ENCODE measurements at places on chromosomes 5 and 9.

- no peak for DNase-seq
Measured at GRCh38 chr5:89246864-89247263, 363.9 kb upstream of the MEF2C start.

- no peak for DNase-seq
Measured at GRCh38 chr5:113514289-113514635, 768 bp downstream of the YTHDC2 start.

GRCh38 chr9:17688834-17689233 lies 110.0 kb downstream of the SH3GL2 start:
- DNase-seq: no peak

DNA sequence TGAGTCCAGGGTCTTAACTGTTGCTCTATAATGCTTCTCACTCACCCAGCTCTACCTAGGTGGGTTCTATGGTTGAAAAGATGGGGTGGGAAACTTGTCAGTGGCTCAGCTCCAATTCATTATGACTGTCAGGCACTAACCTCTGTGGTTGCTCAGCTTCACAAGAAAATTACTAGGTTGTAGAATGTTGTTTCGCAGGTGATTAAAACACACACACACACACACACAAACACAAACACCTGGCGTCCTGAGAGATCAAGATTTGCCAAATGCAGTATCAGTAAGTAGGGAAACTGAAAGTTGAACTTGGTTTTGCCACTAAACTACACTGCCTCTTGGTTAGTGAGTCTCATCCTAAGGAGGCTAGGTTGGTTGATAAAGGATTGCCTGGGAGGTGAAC lies 2.8 kb downstream of the MCCC2 start:
- DNase-seq: no peak

GRCh38 chr5:90227683-90228082 lies 181.9 kb downstream of the CETN3 start:
- no peak for DNase-seq

GRCh38 chr5:73591102-73591695 lies 25.7 kb downstream of the UTP15 start:
- DNase-seq: no peak

DNA sequence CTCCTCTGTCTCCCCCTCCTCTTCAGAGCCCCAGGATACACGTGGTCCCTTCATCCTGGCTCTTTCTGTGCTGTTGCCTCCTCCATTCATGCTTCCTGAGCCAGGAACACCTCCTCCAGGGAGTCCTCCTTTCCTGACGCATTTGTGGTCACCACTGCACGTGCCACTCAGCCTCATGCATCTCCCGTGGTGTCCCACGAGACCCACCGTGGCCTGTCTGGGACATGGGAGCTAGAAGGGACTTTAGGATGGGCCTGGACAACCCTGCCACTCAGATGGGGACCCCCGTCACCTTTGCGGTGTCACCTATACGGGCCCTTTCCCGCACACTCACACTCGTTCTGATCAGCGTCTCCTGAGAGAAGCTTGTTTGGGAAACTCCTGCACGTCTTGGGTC lies 6.7 kb downstream of the GLIPR2 start:
- no peak for DNase-seq

DNA sequence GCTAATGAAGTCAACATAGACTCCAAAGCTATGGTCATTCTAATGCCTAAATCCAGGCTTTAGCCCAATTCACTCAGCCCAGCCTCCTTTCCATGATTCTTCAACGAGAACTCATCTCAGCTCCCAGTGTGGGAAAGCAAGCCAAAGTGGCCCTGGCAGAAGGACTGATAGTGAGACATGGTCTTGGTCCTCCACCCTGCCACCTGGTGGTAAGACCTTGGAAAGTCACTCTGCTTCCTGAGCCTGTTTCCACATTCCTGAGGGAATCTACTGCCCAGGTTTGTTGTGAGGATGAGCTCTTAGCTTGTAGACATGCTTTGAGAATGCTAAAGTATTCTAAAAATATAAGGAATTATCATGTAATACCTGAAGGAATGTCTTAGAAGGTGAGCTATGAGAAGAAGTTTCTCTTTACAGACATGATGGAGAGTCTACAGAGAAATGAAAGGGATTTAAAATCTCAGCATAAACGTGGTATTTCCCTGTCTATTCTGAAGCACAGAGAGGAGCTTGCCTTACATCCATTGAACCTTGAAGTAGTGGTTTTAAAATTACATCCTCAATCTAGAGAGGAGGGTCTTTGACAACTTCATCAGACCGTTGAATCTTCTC lies 173.5 kb downstream of the TRIM32 start:
- DNase-seq: peak; percentile 34

DNA sequence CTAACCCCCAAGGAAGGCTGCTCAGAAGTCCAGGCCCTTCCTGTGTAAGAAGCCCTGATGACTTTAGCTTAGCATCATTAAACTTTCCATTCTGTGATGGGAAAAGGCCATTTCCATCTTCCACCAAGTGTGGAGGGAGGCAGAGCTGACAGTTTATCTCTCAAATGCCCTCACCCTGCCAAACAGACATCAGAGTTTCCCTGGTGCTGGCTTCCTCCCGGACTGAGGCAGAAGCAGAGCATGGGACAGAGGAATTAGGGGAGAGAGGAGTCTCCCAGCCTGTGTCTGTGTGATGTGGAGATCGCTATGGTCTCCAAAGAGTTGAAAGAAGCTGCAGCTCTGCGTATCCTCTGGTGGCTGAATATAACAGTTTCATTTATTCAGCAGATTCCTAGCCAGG lies 57.4 kb upstream of the CTNNA1 start:
- DNase-seq: no peak

DNA sequence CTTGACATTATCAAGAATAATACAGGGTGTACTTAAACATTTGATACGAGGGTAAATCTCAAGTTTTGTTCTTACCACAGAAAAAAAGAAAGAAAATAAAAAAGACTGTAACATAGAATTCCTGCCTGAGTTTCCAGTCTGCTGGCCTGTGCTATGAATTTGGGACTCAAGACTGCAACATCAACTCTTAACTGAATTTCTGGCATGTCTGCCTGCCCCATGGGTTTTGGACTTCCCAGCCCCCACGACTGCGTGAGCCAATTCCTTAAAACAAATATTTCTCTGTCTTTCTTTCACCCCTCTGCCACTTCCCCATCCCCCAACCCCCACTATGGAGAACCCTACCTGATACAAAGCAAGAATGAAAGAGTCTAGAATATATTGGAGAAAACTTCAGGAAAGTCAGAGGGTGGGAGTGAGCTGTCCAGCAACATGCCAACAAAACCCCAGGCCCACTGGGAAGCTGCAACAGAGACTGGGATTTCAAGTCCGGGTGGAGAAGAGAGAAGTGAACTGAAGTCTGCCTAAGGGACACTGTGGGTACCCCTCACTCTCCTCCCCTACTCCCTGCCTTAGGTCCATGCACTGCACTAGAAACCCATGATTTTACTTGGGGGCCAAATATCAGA lies 43.0 kb downstream of the MARCHF3 start:
- no peak for DNase-seq

- no peak for DNase-seq
Measured at GRCh38 chr5:140992828-140993227, 26.6 kb downstream of the PCDHAC2 start.

GRCh38 chr5:138700581-138701362 lies 52.5 kb upstream of the CTNNA1 start:
- no peak for DNase-seq

- DNase-seq: no peak
Measured at GRCh38 chr9:130688072-130688471, 5.5 kb upstream of the EXOSC2 start.

DNA sequence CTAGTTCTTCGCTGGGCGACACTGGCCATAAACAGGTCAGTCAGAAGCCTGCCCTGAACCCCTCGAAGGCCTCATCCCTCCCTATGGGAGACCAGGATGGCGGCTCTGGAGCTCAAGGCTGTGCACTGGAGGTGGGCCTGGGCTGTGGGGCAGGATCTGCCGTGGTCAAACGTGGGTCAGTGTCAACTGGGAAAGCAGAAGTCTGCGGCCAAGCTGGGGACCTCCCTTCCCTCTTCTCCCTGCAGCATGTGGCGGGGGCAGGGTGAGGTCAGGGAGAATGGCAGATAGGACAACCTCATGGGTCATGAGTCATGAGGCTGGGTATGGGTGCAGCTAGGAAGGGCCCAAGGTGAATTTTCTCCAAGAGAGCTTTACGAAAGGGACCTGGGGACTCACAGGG lies 132.9 kb downstream of the RXRA start:
- no peak for DNase-seq

GRCh38 chr5:124661317-124662141 lies 84.9 kb downstream of the ZNF608 start:
- DNase-seq: peak; percentile 20

DNA sequence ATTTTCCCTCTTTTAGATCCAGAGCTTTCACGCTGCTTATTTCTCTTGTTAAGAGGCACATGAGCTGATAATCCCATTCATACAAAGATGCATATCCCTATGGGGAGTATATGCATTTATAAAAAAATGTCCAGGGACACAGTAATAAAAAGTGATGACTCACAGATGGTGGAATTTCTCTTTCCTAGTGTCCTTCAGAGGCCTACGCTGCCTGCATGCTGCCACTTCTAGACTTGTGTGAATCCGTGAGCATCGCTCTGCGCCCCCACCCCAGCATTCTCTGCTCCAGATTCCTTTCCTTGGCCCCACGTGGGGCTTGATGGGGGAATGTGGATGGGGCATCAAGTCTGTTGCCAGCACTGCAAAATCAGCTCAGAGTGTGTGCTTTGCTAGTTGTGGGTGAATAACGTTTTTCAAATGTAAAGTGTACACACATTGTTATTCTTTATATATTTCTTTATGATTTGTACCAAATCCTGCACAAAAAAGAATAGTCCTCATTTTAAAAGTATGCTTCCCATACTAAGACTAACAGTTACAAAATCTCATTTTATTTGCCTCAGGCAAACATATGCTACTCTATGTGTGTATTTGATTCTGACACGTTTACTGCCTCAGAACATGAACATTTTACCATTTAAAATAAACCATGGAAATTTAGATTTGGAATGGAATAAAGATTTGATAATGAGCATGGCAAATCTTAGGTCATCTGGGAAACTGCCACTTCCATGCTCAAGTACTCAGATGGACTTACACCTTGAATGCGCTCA lies 22.4 kb upstream of the RASGRF2 start:
- DNase-seq: no peak

DNA sequence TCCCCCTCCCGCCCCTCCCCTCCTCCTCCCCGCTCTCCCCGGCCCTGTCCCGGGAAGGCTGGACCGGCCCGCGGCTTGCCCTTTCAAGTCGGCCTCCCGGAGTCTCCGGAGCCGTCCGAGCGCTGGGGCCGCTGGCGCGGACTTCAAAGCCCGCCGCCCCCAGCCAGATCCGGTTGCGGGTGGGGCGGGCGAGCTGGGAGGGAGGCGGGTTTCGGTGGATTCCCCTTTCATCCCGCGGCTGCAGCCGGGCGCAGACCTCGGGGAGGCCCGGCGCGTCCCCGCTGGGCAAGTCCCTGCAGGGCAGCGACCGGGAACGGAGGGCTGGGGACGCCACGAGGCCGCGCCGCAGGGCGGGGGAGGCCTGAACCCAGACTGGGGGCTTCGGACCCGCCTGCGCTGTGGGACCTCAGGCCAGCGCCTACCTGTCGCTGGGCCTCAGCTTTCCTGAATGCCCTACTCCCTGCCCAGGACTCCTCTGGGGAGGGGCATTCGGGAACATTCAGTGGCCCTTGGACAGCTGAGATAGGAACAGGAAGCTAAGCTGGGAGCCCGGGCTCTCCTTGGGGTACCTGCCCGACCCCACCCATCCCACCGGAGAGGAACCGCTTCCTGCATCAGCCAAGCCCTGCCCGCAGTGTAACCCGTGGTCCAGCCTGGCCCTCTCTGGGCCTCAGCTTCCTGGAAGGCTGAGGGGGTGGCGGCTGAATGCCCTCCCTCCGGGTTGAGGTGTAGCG lies 23.4 kb downstream of the C9orf50 start:
- no peak for DNase-seq

- no peak for DNase-seq
Measured at GRCh38 chr5:111151998-111152397, 59.9 kb downstream of the WDR36 start.

DNA sequence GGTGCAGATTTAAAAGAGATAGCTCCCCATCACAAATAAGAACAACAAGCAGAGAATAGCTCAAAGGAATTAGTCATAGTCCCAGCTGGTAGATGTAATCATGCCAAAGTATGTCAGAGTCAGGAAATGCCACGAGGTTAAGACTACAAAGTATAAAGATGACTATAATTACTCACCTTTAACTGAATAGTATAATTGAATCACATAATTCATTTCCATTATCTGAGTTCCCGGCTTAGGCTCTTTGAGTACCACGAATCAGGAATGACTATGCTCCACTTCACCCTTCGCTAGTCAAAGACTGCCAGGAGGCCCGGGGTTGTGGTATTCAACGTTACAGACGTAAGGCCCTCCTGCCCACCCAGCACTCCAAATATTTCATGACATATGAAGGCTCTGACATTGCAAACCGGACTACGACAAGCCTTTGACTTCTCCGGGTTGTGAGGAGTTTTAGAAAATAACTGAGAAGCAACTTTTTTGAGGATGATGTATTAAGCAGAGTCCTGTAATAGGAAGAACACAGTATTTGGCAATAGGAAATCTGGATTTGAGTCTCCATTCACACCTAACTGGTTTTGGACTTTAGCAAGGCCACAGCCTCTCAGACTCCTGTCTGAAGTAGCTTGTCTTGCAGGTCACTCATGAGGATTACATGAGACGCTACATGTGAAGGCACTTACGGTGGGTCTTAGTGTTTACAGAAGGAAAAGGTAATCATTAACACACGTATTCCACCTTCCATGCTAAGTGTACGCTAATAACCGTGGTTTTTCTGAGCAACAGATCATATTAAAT lies 64.6 kb downstream of the ENC1 start:
- DNase-seq: no peak

GRCh38 chr5:179137016-179137642 lies 77.0 kb downstream of the ZNF354C start:
- no peak for DNase-seq

GRCh38 chr5:14445013-14445412 lies 136.6 kb upstream of the OTULINL start:
- no peak for DNase-seq

GRCh38 chr5:109936996-109937395 lies 247.3 kb downstream of the MAN2A1 start:
- DNase-seq: no peak

DNA sequence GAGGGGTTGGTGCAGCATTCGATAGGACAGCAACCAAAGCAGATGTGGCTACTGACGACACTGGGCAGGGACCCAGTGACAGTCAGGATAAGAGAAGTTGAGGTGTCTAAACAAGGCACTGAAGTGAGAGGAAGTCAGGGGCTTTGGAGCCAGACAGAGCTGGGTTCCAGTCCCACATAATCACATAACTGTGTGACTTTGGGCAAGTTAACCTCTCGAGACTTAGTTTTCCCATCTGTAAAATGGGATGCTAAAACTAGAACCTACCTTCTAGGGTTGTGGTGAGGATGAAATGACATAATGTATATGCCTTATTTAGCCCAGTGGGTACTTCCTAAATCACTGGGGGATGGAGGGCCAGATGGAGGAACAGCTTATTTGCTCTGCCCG lies 3.1 kb downstream of the ANGPTL2 start:
- no peak for DNase-seq

- DNase-seq: no peak
Measured at GRCh38 chr5:65149827-65150226, 331.9 kb downstream of the ADAMTS6 start.

GRCh38 chr5:25339541-25339940 lies 694.8 kb upstream of the CDH10 start:
- DNase-seq: no peak

Data from NCI-H187 (cell line).